ENCODE measurements at places on chromosomes 11 and 22. TPM values are rescaled to one million over a fixed set of nuclear protein-coding genes. Genes with fewer than 3 reads are reported as not detected.

DNA sequence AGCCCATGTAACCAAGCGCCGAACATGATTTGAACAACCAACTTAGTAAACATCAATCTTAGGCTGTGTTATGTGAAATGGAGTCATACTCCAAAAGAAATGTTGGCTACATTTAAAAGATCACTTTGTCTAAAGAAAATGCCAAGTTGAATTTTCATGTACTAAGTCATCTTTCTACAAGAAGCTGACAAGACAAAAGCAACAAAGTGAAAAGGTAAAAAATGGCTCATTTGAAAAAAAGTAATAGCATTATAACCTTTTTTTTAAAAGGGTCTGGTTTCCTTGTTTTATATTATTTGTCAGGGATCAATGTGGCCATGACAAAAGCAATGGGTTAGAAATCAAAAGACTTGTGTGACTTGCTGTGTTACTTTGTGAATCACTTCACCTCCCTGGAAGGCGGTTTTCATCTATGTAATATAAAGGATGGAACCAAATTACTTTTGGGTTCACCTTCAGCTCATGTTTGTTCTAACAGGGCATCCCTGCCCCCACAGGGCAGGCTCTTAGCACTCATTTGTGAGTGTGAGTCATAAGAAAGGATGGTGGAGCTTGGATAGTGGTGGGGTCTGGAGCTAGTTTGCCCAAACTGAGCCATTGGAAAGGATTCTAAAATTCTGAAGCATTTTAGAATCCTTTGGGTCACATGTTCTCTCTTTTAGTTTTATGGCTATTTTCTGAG lies 131.9 kb upstream of the MTMR2 start:
- no peak for DNase-seq

GRCh38 chr11:84136926-84137325 lies 850.8 kb upstream of the CCDC90B start:
- DNase-seq: no peak

GRCh38 chr11:21612326-21612725 lies 580.6 kb upstream of the ANO5 start:
- no peak for DNase-seq

DNA sequence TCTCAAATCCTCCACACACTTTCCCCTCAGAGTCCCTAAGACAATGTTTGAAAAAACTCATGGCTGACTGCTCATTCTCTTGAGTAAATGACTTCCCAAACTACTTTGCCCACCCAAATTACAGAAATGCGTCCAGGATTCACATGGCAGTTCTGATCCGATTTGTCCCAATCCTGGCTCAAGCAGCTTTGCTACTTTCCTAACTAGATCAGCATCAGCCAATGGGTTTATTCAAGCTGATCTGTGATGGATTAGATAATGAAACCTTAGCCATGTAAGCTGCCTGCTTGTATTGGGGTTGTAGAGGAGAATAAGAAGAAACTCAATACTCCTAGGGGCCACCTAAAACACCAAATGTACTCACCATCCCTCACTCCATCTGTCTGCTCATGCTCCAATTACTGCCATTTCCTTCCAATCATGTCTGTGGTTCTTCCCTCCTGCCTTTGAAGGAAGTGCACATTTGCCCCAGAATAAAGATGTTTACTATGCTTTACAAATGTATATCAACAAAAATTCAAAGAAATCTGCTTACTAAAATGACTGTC lies 6.9 kb downstream of the RBFOX2 start:
- DNase-seq: no peak

LDHAL6A gene
- not detected for total RNA-seq

GRCh38 chr11:31529189-31529588 lies 19.6 kb downstream of the ELP4 start:
- DNase-seq: no peak

DNA sequence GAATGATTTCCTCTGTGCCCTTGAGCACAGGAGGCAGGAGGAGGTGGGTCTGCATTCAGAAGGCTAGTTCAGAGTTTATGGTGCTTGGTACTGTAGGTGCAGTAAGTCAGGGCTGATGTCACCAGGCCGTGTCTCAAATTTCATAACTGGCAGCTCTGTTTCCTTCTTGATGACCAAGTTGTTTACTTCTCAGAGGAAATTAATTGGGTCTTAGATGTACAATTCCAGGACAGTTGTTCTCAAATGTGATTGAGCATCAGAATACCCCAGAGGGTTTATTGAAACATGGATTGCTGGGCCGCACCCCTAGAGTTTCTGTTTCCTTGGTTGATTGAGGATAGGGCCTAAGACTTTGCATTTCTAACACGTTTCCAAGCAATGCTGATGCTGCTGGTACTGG lies 6.2 kb downstream of the AMOTL1 start:
- no peak for DNase-seq

DNA sequence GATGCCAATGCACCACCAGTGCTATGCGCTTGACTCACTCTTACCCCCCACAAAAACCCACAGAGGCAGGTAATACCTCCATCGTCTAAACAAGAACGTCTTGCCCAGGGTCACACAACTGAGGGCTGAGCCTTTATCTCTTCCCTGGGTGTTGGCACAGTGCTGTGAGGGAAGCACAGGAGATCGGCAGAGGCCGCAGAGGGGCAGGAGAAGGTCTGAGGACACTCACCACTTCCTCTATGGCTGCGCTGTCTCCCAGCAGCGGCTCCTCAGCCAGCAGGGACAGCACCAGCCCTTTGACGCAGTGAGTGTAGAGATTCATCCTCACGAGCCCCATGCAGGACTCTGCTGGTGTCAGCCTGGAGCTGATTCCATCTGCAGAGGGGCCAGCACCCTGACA lies 19.9 kb downstream of the HPS4 start:
- DNase-seq: no peak

GRCh38 chr11:35045236-35045820 lies 93.6 kb upstream of the CD44 start:
- peak; percentile 90 for DNase-seq

GGTLC3 gene
- total RNA-seq: not detected

PARVG gene
- 186 TPM for total RNA-seq
